ENCODE measurements at places on chromosomes 12 and 14. TPM values are rescaled to one million over a fixed set of nuclear protein-coding genes. Genes with fewer than 3 reads are reported as not detected.

Gene HOXC13
- not detected for total RNA-seq

DNA sequence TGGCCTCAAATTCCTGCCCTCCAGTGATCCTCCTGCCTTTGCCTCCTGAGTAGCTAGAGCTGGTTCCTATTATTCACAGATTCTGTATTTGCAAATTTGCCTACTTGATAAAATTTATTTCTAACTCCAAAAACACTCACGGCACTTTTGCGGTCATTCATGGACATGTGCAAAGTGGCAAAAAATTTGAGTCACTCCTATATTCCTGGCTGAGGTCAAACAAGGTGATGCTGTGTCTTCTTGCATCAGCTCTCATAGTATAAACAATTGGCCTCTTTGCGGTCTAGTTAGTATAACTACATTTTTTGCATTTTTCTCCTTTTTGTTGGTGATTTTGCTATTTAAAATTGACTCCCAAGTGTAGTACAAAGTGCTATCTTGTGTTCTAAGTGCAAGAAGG lies 24.7 kb downstream of the ATF1 start:
- no peak overlapping the region for H3K4me3 ChIP-seq
- DNase-seq, result no peak
- peaks cover 15% of the 10 kb centered on the region for H3K4me1 ChIP-seq
- no peak overlapping the region for H3K27ac ChIP-seq
- H3K36me3 ChIP-seq, result peaks cover 31% of the 10 kb centered on the region
- no peaks in the 10 kb centered on the region for H3K27me3 ChIP-seq

- no peak overlapping the region for H3K27ac ChIP-seq
- H3K4me3 ChIP-seq, result no peak overlapping the region
- peaks cover 1% of the 10 kb centered on the region for H3K36me3 ChIP-seq
Observed at GRCh38 chr14:72023128-72024042, 91.2 kb downstream of the RGS6 start.

Gene DBX2
- total RNA-seq, result not detected

- no peak overlapping the region for H3K4me3 ChIP-seq
- no peaks in the 10 kb centered on the region for H3K4me1 ChIP-seq
- H3K27ac ChIP-seq, result no peak overlapping the region
- no peaks in the 10 kb centered on the region for H3K36me3 ChIP-seq
- DNase-seq, result no peak
Observed at GRCh38 chr12:114361545-114361944, 44.4 kb downstream of the TBX5 start.

Gene STAT2
- total RNA-seq, result 101 TPM

Gene CD4
- 2.2 TPM for total RNA-seq

Gene TAS2R19
- 0.89 TPM for total RNA-seq

Gene RND1
- total RNA-seq, result 2.6 TPM

GRCh38 chr12:1808036-1808797 lies 12.1 kb upstream of the LRTM2 start:
- H3K27me3 ChIP-seq, result no peaks in the 10 kb centered on the region
- peaks cover 5% of the 10 kb centered on the region for H3K4me1 ChIP-seq
- H3K4me3 ChIP-seq, result no peak overlapping the region
- no peaks in the 10 kb centered on the region for H3K36me3 ChIP-seq
- H3K27ac ChIP-seq, result no peak overlapping the region

Gene GPR84
- total RNA-seq, result 1.2 TPM

Gene OVCH1
- total RNA-seq, result not detected

Gene FGF23
- not detected for total RNA-seq

DNA sequence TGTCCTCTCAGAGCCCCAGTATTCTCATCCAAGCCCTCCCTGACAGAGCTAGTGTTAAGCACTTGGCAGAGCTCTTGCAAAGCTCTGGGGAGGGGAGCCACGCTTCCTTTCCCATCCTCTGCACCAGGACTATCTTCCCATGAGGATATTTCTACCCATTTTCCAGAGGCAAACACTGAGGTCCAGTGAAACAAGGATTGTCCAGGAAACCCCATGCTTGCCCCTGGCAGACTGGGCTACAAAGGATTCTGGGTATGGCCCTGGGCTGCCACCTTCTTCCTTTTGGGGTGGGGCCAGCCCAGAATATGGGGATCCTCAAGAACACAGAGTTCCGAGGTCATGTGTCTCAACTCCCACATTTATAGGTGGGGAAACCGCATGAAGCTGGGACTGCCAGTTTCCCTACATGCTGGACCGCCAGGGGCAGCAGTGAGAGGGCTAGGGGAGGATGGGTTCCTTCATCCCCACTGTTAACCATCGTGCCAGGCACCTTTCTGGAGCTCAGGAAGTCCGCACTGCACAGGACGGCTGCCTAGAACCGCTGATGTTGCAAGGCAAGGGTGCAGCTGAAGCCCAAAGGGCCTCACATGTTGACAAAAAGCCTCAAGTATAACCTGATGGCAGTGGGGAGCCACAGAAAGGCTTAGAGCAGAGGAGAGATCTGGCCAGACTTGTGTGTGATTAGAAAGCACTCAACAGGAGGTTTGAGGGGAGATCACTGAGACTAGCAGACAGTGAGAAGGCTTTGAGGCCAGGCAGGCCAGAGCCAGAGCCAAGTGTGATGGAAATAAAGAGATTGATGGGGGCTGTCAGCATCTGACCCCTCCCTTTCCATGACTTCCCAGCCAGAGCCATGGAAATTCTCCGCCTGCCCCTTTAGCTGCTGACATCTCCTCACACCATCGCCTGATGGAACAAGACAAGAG lies 5.5 kb upstream of the CCDC85C start:
- H3K27me3 ChIP-seq, result no peaks in the 10 kb centered on the region
- H3K36me3 ChIP-seq, result no peaks in the 10 kb centered on the region
- H3K4me3 ChIP-seq, result no peak overlapping the region
- H3K4me1 ChIP-seq, result peaks cover 9% of the 10 kb centered on the region
- H3K27ac ChIP-seq, result no peak overlapping the region

Gene CRACR2A
- total RNA-seq, result 26.0 TPM

DNA sequence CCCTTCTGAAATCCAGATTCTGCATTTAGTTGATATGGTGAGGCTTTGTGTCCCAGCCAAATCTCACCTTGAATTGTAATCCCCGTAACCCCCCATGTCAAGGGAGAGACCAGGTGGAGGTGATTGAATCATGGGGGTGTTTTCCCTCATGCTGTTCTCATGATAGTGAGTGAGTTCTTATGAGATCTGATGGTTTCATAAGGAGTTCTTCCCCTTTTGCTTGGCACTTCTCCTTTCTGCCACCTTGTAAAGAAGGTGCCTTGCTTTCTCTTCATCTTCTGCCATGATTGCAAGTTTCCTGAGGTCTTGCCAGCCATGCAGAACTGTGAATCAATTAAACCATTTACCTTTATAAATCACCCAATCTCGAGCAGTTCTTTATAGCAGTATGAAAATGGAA lies 23.1 kb upstream of the C12orf42 start:
- H3K27me3 ChIP-seq, result peaks cover 10% of the 10 kb centered on the region
- DNase-seq, result no peak
- H3K36me3 ChIP-seq, result no peaks in the 10 kb centered on the region

GRCh38 chr12:33752854-33753253 lies 269.4 kb upstream of the ALG10 start:
- DNase-seq, result no peak
- H3K27me3 ChIP-seq, result no peaks in the 10 kb centered on the region
- H3K4me1 ChIP-seq, result no peaks in the 10 kb centered on the region
- no peak overlapping the region for H3K4me3 ChIP-seq

Gene ATF7
- total RNA-seq, result 23.6 TPM

- peaks cover 2% of the 10 kb centered on the region for H3K36me3 ChIP-seq
- H3K4me1 ChIP-seq, result peaks cover 29% of the 10 kb centered on the region
- peaks cover 98% of the 10 kb centered on the region for H3K27me3 ChIP-seq
- DNase-seq, result no peak
- no peak within 1 kb of the TSS for H3K27ac ChIP-seq
- H3K4me3 ChIP-seq, result peak within 1 kb of the TSS; percentile 45
Observed at GRCh38 chr12:54000116-54001114, at the start of gene HOXC9. Gene HOXC9, plus strand, starts transcription at chr12:54000161. Its CDS starts 28 bp downstream, at chr12:54000189.

Gene IRF9
- 136 TPM for total RNA-seq

GRCh38 chr12:66003951-66004350 lies 126.6 kb downstream of the LLPH start:
- no peak overlapping the region for H3K4me3 ChIP-seq
- DNase-seq, result no peak
- H3K27me3 ChIP-seq, result peaks cover 9% of the 10 kb centered on the region
- no peak overlapping the region for H3K27ac ChIP-seq
- H3K36me3 ChIP-seq, result no peaks in the 10 kb centered on the region

Gene EEF1AKMT3
- 3.7 TPM for total RNA-seq

Gene RGS6
- total RNA-seq, result 0.44 TPM

Gene DNAAF2
- total RNA-seq, result 15.6 TPM

DNA sequence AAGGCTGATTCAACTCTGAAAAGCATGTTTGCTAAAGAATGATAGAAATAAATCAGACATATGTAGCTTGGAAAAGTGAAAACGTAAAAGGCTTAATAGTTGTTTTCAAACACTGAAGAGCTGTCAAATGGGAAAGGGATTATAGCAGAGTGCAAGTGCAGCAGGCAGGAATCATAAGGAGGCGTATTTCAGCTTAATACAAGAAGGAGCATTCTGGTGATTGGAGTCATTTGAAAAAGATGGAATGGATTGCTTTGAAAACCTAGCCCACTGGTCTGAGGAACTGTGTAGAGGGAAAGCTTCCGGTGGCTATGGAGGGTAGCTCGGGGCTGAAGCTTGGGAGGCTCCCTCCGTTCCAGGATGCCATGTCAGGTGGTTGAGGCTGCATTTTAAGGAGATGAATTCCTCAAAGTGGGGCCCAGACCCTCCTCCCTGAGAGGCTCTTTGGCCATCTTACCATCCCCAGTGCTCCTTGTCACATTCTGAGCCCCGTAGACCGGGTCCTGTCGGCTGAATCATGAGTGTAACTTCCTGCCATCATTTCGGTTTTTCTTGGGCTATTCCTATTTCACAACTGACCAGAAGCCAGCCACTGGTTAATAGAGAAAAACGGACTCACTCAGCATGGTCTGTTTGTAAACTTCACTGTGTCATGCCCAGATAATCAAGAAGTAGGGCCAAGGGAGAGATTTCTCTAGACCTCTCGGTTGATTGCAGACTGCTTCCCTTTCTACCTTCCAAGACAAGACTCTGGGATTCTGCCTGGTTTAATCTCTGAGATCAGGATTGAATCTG lies 6.5 kb downstream of the WNT5B start:
- DNase-seq, result no peak
- no peak overlapping the region for H3K4me3 ChIP-seq
- no peaks in the 10 kb centered on the region for H3K36me3 ChIP-seq
- peaks cover 42% of the 10 kb centered on the region for H3K27me3 ChIP-seq

GRCh38 chr14:23570806-23571483 lies 3.4 kb upstream of the AP1G2 start:
- H3K36me3 ChIP-seq, result peaks cover 2% of the 10 kb centered on the region
- H3K4me1 ChIP-seq, result peaks cover 20% of the 10 kb centered on the region

DNA sequence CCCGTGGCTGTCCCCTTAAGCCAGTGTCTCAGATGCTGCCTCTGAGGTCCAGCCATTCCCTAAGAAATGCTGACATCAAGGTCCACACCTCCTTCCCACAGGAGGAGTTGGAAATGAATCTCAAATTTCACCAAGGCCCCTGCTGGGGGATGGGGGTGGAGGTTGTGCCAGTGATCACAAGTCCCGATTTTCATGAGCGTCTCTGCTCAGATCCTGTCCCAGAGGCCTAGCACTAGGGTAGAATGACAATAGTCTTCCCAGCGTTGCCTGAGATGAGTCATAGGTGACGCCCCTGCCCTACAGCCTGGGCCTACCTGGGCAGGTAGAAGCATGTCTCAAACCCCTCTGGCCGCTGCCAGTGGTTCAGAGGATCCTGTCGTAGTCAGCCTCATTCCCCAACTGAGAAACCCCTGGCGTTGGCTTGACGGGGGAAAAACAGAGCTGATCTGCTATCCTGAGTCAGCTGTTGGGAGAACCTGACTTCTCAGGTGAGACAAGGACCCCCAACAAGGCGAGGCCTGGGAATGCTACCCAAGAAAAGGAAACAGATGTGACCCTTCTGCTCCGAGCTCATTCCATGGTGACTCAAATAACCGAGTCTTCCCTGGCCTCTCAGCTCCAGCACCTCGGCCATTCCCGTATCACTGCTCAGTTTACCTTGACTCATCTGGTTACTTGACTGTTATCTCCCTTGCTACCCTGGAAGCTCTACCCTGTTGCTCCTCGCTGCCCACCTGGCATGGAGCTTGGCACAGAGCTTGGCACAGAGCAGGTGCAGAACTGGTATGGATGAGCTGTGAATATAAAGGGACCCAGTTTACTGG lies 21.8 kb upstream of the SPPL3 start:
- H3K36me3 ChIP-seq, result no peaks in the 10 kb centered on the region
- no peak for DNase-seq
- H3K27me3 ChIP-seq, result no peaks in the 10 kb centered on the region
